ENCODE measurements at places on chromosomes 4 and X. TPM values are rescaled to one million over a fixed set of nuclear protein-coding genes. Genes with fewer than 3 reads are reported as not detected.

Gene IRS4
- not detected for total RNA-seq

Gene SMARCA1
- 15.9 TPM for total RNA-seq

Gene BCAP31
- total RNA-seq: 91.9 TPM

Gene NPY5R
- total RNA-seq: not detected

Gene ARSJ
- 0.62 TPM for total RNA-seq

Gene UGT2B17
- total RNA-seq: 1.9 TPM

Gene OPN1MW3
- total RNA-seq: not detected

Gene ZNF280C
- total RNA-seq: 1.5 TPM

Gene LYAR
- total RNA-seq: 23.5 TPM

Gene NUDT10
- not detected for total RNA-seq

Gene MND1
- total RNA-seq: not detected

Gene SRPK3
- 30.3 TPM for total RNA-seq

Gene PRICKLE3
- 9.1 TPM for total RNA-seq

Gene TBX22
- total RNA-seq: not detected

Gene HSFX1
- 0.42 TPM for total RNA-seq

DNA sequence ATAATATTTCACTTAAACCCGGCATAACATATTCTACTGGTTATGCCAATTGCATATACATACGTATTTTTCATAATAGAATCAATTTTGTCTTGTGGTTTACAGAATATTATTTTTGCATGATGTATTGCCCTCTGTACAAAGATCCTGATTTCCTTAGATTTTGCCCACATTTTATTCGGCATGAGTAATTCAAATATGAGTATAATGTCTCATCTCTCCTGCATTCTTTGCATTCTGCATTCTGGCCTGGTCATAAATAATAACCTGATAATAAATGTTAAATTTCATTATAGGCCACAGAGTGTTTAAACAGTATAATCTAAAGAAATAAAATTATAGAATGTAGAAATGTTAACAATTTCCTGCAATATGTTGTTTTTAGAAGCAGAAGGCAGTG is 205.3 kb downstream of the TLL1 start:
- no peak for DNase-seq

DNA sequence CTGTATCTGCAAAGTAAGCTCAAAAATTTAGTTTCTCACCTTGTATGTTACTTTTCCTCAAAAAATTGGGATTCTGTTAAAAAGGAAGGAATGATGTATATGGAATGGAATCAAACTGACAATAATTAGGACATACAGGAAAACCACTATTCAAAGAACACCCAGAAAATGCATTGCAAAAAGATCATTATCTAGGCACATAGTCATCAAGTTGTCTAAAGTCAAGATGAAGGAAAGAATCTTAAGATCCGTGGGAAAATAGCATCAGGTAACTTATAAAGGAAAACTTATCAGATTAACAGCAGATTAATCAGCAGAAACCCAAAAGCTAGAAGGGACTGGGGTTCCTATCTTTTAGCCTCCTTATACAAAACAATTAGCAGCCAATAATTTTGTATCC is 23.1 kb upstream of the PLK4 start:
- DNase-seq: no peak

DNA sequence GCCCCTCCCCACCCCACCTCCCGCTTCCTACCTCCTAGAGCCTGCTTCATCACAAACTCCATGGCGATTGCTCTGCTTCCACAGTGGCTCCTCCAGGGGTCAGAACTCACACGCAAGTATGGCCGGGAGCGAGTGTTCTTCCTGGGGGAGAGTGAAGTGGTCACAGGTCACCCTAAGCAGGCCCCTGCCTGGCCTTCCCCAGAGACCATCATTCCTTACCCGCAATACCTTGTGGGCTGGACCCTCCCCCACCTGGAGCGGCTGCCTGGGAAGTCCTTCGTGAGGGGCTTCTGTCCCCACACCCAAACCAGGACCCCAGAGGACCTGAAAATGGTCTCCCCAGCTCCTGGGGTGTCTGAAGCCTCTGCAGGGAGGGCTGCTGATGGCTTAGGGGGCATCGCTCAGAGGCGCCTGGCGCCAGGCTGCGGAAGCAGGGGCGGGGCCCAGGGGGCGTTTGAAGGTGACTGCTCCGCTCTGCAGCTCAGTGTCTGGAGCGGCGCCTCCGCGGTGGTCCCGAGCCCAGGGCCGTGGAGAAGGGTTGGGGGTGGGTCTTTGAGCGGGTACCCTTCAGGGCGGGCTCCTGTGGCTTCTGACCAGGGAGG is 1.4 kb downstream of the CPLX1 start:
- DNase-seq: no peak

GRCh38 chr4:7598939-7599790 is 164.4 kb upstream of the PSAPL1 start:
- DNase-seq: no peak

DNA sequence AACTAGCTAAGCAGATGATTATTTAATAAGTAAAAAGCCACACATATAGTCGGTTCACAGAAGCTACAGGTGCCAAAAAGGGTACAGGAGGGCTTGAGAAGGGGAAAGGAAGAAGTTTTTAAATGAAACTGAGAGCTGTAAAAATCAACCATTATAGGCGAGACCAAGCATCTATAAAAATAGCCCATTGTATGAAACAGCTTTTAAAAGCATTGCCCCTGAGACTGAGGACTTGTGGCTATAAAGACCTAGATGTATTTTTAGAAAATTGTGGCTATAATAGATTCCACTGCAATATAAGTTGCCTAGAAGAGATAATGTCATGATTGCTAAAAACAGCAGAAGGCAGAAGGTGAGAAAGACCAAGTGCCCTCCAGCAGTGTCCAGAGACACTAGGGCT is 15.0 kb upstream of the TTC29 start:
- no peak for DNase-seq

GRCh38 chrX:48942895-48943294 is 14.5 kb downstream of the OTUD5 start:
- no peak for DNase-seq

GRCh38 chrX:29071525-29072320 is 484.5 kb downstream of the IL1RAPL1 start:
- no peak for DNase-seq

GRCh38 chr4:5789141-5789540 is 78.1 kb downstream of the EVC start:
- DNase-seq: no peak

- no peak for DNase-seq
These were observed 620.0 kb downstream of the ANKRD50 start for GRCh38 chr4:124092541-124092984.

GRCh38 chr4:128776794-128777216 is 32.7 kb upstream of the JADE1 start:
- no peak for DNase-seq

GRCh38 chr4:15395311-15395710 is 32.5 kb upstream of the C1QTNF7 start:
- no peak for DNase-seq

DNA sequence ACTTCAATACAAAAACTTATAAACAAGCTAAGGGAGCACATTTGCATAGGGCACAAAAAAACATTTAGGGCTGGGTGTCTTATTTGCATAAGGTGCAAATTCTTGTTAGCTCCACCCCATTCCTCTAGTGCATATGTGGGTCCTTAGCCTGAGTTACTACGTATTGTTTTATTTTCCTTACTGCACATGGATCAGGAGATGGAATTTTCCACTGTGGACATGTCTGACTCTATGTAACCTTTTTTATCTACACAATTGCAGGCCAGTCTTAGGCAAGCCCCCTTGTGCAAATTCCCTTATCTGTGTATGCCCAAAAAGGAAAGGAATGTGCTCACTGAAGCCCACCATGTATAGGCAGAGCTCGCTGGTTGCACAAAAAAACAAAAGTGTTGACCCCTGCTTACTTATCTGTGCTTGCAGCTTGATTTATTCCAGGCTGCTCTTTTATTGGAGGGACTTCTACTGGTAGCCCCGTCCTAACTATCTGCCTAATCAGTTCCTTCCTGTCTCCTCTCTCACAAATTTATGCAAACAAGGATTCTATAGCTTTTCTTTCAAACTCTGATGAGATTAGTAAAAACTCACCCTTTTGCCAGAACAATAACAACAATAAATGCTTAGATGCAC is 359.0 kb upstream of the MAGEB16 start:
- no peak for DNase-seq

DNA sequence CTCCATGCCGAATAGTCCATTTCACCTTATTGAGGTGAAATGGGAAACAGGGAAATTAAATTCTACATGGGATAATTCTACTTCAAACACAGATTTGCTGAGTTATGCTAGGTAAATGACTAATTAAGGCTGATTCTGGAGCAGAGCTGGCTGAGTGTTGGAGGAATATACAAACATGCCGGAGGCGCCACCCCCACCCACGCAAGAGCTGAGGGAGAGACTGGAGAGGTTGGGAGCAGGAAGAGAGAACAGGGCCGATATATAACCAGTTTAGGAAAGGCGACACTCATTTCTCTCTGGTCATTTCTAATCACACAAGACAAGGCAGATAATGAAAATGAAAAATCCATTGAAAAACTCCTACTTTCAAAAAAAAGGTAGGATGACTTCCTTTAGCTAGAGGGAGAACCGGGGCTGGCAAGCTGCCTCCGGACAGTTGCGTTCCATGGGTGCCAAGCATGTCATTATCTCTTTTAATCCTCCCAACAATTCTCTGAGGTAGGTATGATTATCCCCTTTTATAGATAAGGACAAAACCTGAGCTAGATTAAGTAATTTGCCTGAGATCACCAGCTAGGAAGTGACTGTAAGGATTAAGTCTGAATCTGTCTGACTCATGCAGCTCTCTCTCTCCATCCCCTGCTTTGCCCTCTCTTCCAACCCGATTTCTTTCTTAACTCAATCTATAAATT is 27.6 kb upstream of the CFAP299 start:
- no peak for DNase-seq

- DNase-seq: no peak
These were observed 52.7 kb downstream of the CPLX1 start for GRCh38 chr4:773214-773613.

DNA sequence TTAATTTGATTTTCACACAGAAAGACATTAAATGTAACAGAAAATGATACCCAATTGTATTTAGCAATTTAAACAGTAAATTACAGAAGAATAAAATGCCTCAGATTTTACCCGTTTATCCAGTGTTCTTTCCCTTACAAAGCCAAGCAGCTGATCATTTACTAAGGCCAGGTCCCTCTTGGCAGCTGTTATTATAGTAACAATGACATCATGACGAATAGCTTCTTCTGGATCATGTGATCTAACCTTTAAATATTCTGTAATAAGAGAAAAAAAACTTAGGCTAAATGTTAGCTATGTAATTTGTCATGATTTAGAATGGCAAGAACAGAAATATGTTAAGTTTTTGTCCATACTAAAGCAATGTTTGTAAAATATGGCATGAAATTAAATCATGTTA is 69.4 kb downstream of the PDS5A start:
- no peak for DNase-seq

GRCh38 chr4:72994670-72995069 is 74.8 kb downstream of the COX18 start:
- DNase-seq: no peak

- DNase-seq: no peak
These were observed 40.4 kb downstream of the GUCY1B1 start for GRCh38 chr4:155799116-155799793.

DNA sequence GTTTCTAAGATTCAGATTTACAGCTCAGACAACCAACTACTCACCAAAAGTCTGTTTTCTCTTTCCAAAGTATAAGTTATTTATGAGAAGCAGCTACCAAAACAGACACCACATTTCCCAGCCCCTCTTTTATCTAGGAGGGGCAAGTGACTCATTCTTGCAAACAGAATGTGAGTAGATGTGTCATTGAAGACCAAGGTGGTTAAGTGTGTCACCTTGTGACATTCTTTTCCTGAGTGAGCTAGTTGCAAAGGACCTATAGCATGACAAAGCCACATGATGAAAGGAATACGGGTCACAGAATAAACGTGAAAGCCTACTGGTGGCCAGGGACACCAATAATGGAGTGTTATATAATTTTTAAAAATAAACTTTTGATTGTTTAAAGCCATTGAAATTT is 50.0 kb downstream of the SLC7A11 start:
- no peak for DNase-seq

GRCh38 chrX:122091571-122091970 is 1044.2 kb downstream of the GLUD2 start:
- no peak for DNase-seq

GRCh38 chrX:7120878-7121219 is 26.7 kb upstream of the STS start:
- DNase-seq: no peak

DNA sequence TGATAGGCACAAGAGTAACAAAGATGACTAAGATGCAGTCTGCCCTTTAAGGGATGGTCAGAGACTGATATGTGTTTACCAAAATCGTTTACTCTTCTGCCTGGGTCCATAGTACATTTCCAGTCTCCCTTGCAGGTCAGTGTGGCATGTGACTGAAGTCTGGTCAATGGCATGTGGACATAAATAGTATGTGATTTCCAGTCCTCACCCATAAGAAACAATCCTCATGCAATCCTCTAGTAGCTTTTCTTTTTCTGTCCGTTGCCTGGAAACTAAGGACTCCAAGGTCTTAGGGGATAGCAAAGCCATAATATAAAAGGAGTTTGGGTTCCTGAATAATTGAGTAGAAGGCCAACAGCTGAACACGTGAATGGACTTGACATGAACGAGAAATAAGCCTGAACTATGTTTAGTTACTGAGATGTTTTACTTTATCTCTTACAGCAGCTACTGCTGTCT is 1.1 kb downstream of the SLC9B2 start:
- DNase-seq: no peak

GRCh38 chr4:137393044-137393443 is 139.2 kb downstream of the PCDH18 start:
- no peak for DNase-seq

GRCh38 chr4:4724321-4724720 is 135.1 kb upstream of the MSX1 start:
- DNase-seq: no peak

DNA sequence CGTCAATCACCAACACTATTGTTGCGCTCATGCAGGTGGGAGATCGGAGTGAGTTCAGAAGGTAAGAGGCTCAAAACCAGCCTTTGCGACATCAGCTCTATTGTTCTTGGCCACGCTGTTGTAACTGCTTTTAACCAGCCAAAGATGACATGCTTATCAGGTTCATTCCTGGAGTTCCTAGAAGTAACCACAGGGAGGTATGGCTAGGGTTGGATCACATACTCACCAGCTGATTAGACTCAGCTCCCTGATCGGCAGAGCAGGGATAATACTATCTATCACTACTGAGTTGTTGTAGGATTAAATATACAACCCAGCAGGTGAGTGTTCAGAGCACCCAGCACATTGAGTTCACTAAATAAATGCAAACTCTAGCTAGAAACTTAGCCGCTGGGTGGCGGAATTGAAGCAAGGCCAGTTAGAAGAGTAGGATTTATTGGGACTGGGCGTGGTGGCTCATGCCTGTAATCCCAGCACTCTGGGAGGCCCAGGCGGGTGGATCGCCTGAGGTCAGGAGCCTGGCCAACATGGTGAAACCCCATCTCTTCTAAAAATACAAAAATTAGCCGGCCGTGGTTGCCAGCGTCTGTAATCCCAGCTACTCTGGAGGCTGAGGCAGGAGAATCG is 12.4 kb downstream of the SLC34A2 start:
- DNase-seq: no peak

Data from gastrocnemius medialis (tissue), 4 donors.